ENCODE measurements at places on chromosomes 4 and X.

GRCh38 chr4:185307136-185307950 is 88.4 kb downstream of the LRP2BP start:
- DNase-seq: no peak

- no peak for DNase-seq
Measured at GRCh38 chr4:145102619-145103018, 4.5 kb downstream of the ABCE1 start.

- DNase-seq: no peak
Measured at GRCh38 chr4:142044271-142044670, 407.9 kb downstream of the IL15 start.

- DNase-seq: no peak
Measured at GRCh38 chr4:162229670-162230069, 65.9 kb upstream of the FSTL5 start.

- DNase-seq: no peak
Measured at GRCh38 chrX:425056-425455, 38.3 kb upstream of the PPP2R3B start.

DNA sequence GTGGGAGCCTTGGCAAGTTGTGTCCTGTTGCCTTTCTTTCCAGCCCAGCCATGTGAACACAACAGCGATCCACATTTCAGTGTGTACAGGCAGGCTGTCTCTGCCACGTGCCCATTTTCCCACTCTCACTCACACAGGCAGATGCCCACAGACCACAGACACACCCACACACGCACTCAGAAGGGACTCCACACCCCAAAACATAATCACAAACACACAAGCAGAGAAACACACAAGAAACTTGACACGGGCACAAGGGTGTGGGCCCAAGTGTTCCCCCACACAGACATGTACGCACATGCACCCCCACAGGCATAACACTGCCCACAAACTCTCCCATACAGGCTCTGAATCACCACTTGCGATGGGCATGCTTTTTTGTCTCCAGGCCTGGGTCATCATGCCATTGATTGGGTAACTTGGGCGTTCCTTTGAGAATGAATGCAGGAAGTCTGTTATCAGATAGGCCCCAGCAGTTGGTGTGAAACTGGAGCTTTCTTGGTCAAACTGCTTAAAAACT is 84.3 kb downstream of the NBDY start:
- DNase-seq: no peak

DNA sequence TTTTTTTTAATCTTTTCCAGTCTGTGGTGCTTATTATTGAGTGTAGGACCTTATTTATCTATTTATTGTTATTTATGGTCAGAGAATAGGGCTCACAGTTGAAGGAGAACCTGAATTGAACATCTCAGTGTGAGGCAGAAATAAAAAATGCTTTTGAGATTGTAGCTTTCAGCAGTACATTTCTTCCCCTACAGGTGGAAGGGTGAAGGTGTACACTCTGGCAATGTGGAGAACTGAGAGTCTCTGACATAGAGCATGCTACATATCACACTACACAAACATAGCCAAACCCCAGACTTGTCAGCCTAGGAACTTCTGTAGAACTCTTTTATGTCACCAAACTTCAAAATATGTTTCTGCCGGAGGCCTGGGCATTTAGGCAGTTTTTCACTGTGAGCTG is 140.2 kb downstream of the STIM2 start:
- no peak for DNase-seq

DNA sequence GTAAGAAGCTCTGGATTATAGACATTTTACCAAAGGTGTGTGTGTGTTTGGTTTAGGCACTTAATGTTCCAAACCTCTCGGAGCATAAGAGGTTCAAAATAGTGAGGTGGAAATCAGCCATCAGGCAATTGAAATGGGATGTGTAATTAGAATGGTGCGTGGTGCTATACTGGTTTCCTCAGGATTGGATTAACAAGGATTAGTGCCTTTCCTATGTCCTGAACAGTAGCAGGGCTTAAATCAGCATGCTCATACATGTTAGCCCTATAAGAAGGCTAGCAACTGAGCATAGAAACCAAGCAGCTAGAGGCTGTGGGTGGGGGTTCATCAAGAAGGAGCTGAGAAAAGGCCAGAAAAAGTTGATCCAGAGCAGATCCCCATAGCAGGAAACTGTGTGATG is 256.8 kb upstream of the CXXC4 start:
- no peak for DNase-seq
